ENCODE measurements at places on chromosomes 11 and 22.

DNA sequence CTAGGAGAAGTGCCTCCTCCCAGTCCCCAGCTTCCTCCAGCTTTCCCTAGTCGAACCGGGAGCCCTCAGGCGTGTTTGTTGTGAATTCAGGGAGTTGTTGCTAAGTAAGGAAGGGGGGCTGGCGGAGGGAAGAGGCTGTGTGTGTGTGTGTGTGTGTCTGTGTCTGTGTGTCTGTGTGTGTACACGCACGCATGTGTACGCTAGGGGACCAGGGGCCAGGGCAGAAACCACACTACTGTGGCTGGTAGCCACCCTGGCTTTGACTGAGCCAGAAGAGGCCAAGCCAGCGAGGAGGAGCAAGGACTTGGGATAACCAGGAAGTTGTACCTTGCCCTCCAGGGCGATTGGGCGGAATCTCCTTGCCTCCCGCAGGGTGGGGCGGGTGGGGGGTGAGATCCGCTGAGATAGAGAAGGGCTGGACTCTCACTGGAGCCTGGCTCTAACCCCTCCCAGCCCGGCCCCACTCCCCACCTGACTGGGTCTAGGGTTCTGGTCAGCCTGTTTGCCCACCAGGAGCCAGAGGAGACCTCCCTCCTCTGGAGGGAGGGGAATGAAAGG lies 7.5 kb downstream of the BCL9L start:
- DNase-seq: no peak

GRCh38 chr22:26461188-26461810 lies 22.3 kb downstream of the HPS4 start:
- no peak for DNase-seq

DNA sequence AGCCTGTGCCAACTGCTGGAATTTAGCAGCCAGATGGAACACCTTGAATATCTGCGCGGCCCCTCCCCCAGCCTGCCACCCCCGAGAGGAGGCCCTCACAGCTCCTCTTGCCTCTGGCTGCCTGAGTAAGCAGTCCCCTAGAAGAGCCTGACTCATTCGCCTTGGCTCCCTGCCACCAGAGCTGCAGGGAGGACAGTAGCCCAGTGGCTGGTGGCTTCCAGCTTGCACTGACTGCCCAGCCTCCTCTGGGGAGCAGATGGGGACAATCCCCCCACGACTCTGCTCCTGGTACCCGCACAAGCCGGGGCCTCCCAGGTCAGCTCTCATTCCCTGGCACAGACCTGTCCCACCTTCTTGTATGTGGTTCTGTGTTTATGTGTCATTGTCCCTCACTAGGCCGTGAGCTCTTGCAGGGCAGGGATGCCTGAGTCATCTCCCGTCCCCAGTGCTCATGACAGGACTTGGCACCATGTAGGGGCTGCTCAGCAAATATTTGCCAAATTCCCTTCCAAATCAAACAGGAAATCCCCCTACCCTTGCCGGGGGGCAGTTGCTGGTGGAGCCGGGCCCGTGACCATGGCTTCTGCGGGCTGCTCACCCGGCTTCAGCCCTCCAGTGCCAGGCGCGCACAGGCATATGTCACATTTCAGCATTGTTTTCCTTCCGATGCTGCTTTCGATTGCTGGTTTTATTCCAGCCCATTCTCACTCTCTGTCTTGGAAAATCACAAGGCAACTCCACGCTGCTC lies 43.6 kb downstream of the CACNG2 start:
- DNase-seq: peak; percentile 84

DNA sequence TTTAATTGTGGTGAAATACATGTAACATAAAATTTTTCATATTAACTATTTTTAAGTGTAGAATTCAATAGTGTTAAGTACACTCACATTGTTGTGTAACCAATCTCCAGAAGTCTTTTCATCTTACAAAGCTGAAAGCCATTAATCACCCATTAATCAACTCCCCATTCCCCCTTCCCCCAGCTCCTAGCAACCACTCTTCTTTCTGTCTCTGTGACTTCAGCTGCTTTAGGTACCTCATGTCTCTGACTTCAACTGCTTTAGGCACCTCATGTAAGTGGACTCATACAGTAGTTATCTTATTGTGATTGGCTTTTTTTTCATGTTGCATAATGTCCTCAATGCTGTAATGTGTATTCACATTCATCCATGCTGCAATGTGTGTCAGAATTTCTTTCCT lies 150.8 kb upstream of the NTM start:
- no peak for DNase-seq

- DNase-seq: no peak
Observed at GRCh38 chr11:92782806-92783205, 186.6 kb upstream of the MTNR1B start.

GRCh38 chr11:3131330-3131941 lies 33.7 kb downstream of the OSBPL5 start:
- no peak for DNase-seq

- DNase-seq: no peak
Observed at GRCh38 chr22:44202261-44202789, 21.6 kb downstream of the PARVG start.

DNA sequence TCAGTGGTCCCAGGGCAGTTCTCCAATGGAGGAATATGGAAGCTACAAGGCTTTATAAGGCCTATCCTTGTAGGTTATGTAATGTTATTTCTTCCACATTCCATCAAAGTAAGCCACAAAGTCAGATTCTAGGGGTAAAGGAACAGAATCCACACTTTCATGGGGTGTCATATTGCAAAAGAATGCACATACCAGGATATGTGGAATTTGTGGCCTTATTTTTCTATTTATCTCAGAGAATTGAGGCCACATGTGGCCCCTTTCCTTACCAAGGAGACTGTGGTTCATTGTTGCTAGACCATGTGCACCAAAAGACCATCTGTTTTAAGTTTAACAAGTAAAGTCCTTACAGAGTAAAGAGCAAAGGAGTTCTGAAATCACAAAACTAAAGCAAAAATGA lies 12.9 kb downstream of the LRRC4C start:
- no peak for DNase-seq

DNA sequence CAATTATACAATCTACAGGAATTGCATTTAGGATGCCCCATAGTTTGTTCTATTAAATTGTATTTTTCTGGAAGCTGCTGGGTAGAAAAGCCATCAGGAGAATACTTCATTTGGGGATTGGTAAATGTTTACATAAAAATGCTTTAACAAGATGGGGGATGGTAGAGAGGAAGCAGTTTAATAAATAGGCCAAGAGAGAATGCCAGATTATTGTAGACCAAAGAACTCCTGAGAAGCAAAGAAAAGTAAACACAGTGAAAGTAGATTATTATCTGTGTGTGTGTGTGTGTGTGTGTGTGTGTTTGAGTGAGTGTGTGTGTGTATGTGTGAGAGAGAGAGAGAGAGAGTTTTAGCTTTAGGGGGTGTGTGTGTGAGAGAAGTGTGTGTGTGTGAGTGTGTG lies 820.4 kb upstream of the CCDC90B start:
- DNase-seq: no peak

DNA sequence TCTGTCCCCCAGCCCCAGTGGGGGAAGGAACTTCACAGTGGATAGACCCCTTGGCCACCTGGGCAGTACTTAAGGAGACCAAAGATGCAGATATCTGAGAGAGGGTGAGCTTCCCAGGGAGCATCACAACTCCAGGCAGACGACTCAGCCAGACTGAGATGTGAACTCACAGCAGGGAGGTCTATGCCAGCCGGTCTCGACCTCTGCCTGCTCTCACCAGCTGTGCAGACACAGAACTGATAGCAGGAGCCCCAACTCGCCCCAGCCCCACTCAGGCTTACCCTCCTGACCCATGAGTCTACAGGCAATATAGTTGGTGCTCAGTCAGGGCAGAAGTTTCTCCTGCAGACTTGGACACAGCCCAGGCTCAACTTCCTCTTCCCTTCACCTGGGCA lies 29.7 kb upstream of the ACCSL start:
- no peak for DNase-seq

DNA sequence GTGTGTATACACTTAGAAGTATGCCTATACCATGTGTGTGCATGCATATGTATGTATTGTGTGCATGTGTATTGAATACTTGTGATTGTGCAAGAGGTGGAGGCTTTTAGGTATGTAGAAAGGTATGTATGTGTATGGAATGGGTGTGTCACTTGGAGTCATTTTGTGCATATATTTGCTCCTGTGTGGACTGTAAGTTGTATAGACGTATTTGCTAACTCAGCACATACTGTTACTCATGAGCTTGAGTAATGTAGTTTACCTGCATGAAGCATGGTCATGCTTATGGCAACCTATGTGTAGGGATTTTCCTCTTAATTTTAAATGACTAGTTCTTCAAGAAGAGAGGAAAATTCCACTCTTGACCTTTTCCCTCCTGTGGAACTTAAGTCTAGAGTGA lies 507.6 kb upstream of the LARGE1 start:
- DNase-seq: no peak

DNA sequence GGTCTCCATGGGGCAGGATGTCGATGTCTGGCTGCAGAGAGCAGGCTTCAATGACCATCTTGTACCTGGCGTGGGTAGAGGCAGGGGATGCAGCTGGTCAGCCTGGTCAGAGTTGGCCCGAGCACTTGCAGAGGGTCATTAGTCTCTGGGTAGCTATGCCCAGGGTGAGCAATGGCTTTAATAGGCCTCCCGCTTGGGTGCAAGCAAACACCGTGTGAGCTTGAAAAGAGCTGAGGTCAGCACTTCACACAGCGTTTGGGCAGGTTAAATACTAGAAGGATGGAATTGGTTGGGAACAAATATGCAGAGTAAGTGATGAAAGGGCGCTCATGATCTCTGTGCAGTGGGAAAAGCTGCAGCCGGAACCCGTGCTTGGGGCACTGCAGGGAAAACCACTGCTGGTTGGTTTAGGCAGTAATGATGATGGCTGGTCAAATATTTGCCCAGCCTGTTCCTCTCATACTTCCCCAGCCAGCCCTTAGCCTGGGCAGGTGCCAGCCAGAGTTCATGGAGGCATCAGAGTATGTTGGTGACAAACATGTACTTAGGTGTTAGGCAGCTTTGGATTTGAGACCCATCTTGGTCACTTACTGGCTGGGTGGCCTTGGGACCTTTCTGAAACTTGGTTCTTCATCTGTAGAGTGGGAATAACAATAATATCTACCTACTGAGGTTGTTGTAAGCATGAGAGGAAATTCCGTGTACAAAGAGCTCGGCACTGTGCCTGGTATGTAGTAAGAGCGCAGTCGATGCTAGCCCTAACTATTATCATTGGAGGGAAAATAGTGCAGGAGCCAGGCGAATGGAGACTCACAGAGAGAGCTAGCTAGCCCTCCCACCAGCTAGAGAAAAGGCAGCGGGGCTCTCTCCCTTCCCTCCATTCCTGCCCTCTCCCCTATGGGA lies 25.2 kb upstream of the KCNJ11 start:
- no peak for DNase-seq

DNA sequence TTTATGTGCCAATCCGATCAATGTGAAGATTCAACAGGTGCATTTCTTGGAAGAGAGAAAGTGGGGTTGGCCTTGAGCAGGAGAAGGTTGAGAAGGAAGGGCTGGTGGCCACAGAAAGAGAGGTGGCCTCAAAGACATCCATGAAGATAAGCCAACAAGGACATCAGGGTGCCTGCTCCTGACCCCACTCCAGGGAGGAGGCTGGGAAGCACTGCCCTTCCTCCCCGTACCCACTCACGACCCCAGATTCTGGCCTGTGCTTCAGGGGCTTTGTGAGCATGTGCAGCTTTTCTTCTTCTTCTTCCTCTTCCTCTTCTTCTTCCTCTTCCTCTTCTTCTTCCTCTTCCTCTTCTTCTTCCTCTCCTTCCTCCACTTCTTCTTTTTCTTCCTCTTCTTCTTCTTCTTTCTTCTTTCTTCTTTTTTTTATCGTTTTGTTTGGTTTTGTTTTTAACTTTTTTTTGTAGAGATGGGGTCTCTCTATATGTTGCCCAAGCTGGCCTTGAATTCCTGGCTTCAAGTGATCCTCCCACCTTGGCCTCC lies 30.3 kb downstream of the DKK3 start:
- no peak for DNase-seq

GRCh38 chr11:7833527-7833926 lies 36.8 kb upstream of the OR5P2 start:
- DNase-seq: no peak

DNA sequence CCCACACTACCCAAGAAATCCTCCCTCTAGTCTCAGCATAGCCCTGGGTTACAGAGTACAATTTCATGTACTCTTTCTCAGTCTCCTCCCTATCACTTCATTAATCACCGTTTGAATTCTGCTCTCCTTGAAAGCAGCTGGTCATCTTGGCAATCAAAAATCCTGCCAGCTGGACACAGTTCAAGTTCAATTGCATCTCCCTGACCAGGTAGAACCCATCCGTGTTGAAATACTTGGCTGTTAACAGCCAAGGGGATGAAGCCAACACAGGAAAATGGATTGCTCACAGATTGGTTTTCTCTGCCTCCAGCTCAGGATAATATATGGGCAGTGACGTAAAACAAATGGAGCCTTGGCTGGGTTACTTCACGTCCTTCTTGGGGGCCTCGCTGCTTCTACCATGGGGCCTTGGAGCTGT lies 55.1 kb upstream of the GRK3 start:
- no peak for DNase-seq

- no peak for DNase-seq
Observed at GRCh38 chr11:8100158-8100557, 19.1 kb downstream of the TUB start.

DNA sequence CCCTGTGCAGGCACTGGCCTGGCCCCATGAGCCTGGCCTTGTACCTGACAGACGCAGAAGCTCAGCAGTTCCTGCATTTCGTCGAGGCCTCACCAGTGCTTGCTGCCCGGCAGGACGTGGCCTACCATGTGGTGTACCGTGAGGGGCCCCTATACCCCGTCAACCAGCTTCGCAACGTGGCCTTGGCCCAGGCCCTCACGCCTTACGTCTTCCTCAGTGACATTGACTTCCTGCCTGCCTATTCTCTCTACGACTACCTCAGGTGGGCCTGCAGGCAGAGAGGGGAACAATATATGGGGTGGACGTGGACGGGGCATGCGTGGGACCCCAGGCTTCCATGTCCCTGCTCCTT lies 4.9 kb downstream of the LARGE2 start:
- DNase-seq: no peak

GRCh38 chr11:11081776-11082175 lies 223.9 kb upstream of the ZBED5 start:
- DNase-seq: no peak

DNA sequence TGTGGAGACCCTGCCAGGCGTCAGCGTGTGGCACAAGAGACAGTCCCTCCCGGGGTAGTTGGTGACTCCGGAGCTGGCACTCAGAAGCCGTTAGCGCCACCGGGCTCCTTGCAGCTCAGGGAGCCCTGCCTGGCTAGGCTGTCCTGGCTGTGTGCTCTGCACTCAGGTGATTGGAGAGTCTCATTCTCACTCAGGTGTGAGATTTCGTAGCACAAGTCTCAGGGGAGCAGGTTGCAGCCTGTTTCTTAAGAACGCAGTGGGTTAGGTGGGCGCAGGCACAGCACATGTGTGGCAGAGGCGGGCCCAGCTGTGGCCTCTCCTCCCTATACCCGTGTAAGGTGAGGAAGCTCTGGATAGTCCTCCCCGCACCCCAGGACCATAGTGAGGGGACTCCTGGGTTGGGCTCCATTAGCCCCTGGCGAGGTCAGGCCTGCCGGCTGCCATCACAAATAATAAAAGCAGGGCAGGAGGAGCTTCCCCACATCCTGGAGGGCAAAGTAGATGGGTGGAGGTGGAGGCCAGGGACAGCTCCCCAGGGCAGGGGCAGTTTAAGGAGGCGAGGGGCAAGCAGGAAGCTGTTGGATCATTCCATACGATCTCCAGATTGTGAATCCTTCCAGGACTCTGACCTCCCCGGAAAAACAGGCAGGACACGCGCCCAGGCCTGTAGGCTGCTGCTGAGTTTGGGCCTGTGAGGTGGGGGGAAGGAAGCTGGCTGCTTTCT lies 39.4 kb downstream of the SBF1 start:
- DNase-seq: no peak

Data from hippocampal formation (tissue), 2 donors.